Forelimb muscle (tissue), 1 donor: ENCODE measurements at places on chromosomes 3 and 15. TPM values are rescaled to one million over a fixed set of nuclear protein-coding genes. Genes with fewer than 3 reads are reported as not detected.

MITF gene
- polyA plus RNA-seq, result 6.8 TPM

RTP3 gene
- 0.14 TPM for polyA plus RNA-seq

FSIP1 gene
- 0.47 TPM for polyA plus RNA-seq

CPA3 gene
- 1.3 TPM for polyA plus RNA-seq

SLC24A5 gene
- polyA plus RNA-seq, result not detected

STOML1 gene
- polyA plus RNA-seq, result 39.0 TPM

C3orf49 gene
- polyA plus RNA-seq, result 0.22 TPM

IRAK2 gene
- 0.94 TPM for polyA plus RNA-seq

TTLL13 gene
- polyA plus RNA-seq, result 0.20 TPM

SEC61A1 gene
- polyA plus RNA-seq, result 97.1 TPM

GRCh38 chr15:101203029-101203573, 48.7 kb downstream of the CHSY1 start:
- DNase-seq, result no peak

GRCh38 chr15:57432141-57432741, 55.9 kb downstream of the CGNL1 start:
- DNase-seq, result no peak

DNA sequence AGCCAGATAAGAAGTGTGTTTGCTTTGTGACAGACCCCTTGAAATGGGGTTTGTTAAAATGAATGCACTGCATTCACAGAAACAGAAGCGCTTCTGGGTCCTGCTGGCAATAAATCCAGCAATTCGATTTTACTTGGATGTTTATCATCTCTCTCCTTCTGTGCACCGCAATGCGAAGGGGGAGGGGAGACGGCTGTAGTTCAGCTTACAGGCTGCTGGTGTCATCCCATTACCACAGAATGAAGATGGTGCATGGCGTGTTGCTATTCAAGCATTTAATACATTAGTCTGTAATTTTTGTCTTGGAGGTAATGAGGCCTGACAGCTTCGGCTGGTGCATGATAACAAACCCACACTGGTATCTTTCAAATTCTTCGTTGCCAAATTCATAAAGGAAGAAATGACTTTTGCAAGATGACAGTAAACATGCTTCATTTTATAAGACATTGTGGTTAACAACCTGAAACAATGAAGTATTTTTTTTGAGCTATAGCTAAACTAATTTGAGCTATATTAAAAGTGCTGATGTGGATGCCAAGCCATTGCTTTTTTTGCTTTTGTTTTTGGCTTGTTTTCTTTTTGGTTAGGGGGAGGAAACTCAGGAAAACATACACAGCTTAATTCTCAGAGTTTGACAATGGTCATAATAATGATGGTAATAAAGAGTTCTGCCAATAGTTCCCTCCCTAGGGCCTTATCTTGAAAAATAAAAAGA, 418.3 kb downstream of the OTOL1 start:
- DNase-seq, result peak; percentile 61

- no peak for DNase-seq
These were observed 177.9 kb downstream of the TLE3 start for GRCh38 chr15:69919816-69920215.

GRCh38 chr15:86121568-86122225, 42.0 kb downstream of the AGBL1 start:
- no peak for DNase-seq

DNA sequence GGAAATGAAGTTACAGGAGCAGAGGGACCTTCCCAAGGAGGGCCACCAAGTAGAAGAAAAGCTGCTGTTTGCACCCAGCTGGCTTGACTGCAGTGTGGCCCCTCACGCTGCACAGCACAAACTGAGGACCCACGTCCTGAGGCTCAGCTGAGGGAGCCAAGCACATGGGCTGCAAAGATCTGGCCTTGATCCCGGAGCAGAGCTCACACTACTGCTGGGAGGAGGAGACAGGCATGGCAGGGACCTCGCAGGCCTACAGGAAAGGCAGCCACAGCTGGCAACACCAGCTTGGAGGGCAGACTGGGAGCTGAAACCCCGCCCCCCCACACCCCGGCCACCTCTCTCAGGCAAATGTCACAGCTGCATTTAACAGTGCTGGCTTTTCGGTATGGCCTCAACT, 39.7 kb downstream of the KLHL25 start:
- DNase-seq, result no peak

DNA sequence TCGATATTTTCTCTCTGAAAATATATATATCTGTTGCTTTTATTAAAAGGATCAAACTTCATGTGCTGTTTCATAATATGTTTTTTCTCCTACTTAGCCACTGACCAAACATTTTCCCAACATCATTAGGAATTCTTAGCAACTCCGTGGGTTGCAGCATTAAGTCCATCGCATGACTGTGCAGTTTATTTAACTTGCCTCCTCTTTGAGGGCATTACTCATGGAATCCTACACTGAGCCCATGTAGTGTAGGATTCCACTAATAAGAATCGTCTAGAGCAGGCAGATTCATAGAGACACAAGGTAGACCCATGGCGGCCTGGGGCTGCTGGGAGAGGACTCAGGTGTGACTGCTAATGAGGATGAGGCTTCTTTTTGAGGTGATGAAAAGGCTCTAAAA, 49.3 kb downstream of the CMTM6 start:
- no peak for DNase-seq

DNA sequence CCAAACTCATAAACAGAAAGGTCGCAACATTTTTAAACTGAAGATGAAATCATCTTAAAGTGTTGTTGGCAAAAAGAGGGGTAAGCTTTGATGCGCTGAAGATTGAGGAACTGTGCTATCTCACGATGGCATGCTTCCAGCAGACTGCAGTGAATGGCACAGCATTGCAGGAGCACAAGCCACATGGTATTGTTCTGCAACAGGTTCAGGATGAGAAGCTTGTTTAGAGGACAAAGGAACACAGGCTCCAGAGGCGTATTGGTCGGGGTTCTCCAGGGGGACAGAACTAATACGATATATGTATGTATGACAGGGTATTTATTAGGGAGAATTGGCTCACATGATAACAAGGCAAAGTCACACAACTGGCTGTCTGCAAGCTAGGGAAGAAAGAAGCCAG, 13.8 kb upstream of the PLD1 start:
- DNase-seq, result no peak

GRCh38 chr15:35757765-35758164, 211.8 kb upstream of the DPH6 start:
- DNase-seq, result no peak

GRCh38 chr3:37916685-37917084, 55.0 kb downstream of the CTDSPL start:
- no peak for DNase-seq

DNA sequence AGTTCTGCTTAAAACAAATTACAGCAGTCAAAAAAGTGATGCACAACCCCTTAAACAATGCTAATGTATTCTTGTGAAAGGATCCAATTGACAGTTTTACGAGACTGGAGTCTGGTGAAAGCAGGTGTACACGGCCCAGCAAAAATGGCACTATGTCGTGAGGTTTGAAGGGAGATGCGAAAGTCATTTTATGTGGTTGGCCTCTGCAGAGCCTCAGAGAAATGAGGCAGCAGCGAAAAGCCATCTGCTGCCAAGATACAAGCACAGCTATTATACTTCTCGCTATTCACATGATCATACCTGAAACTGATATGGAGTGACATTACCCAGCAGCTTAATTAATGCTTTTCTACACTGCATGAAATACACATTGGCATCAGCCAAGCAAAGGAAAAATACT, 36.4 kb downstream of the MECOM start:
- no peak for DNase-seq

DNA sequence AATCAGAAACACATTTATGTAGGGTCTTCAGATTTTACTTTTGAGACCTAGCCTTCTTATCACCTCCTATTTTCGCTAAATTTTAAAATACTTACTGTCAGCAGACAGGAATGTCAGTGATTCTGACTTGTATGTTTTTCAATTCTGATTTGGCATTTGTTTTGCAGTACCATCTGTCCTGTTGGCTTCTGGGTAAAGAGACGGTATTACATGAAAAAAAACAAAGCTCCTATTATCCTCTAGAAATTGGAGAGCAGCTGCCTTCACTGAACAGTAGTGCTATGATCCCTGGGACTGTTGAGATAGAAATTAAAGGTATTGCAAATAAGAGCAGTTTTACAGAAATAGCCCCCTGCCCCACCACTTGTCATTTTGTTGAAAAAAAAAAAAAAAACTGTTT, 8.4 kb downstream of the ARMC8 start:
- no peak for DNase-seq

GRCh38 chr15:87829332-87830050, 427.0 kb downstream of the NTRK3 start:
- no peak for DNase-seq

DNA sequence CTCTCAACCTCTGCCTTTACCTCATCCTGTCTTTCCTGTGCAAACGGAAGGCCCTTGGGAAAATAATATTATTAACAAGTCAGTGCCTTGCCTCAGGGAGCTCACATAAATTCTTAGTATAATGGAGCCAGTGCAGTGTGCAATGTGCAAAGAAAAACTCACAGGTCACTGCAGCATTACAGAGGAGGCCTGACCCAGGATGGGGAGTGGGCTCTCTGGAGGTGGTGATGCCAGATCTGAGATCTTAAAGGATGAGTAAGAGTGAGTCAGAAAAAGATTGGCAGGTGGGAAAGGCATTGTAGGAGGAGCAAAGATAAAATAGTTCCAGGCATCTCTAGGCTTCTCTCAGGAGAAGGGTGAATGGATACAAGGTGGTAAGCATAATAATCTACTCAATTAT, 185.6 kb upstream of the ADAMTS9 start:
- no peak for DNase-seq

DNA sequence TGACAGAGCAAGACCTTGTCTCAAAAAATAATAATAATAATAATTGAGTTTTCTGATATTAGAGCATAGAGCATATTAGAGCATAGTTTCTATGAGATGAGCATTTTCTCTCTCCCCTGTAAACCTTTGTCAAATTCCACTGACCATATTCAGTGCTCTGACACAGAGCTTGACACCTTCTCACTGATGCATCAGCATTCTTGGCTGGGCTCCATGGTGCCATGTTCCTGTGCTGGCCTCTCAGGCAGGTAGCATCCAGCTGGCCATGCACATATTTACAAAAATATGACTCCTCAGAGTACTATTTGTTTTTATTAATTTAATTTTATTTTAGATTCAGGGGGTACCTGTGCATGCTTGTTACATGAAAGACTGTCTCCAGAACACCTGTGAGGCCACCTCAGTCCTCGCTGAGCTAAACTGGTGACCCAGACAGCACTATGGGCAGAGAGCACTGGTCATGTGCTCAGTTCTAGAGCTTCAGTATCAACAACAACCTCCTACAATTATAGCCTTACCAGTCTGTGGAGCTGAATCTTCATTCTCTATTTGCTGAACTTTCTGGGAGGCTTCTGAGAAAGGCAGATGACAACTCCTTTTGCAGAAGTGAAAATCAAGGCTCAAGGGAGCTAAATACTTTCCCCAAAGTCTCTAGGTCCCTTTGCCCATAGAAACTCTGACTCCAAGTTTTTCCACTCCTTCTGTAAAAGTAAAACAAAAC, 21.6 kb upstream of the SLC28A2 start:
- DNase-seq, result no peak

DNA sequence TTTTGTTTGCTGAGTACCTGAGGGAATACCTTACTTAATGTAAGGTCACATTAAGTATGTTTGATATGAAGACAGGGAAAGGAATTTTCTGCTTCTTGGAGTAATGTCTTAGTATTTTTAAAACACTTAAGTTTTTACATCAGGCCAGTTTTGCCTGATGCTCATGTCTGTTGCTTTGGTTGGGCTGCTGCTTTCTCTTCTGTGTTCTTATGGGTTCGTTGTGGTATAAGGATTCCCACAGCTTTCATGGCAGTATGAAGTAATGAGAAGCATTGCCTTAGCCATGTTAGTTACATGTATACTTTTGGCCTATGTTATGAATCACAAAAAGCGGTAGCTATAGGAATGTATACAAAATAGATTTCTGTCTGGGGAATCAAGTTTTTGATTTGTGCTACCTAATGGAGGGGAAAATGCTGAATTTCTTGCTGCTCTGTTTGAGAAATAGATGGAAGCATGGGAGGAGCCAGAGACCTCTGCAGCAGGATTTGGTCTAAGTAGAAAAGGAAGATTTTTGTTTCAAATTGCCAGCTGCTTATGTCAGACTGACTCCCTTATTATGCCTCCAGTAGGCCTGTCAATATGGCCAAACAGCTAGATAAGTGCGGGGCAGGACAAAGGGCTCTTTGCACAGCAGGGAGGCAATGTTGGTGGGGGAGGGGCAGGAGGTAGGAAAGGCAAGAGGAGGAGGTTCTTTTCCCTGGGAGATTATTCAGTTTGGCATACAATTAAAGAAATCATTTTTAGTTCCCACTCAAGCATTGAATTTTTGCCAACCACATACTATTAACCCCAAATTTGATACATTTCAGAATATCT, 5.2 kb downstream of the SETD5 start:
- no peak for DNase-seq

GRCh38 chr3:149430216-149430615, 44.3 kb upstream of the TM4SF4 start:
- DNase-seq, result no peak

GRCh38 chr3:41362638-41363559, 163.6 kb downstream of the CTNNB1 start:
- no peak for DNase-seq

- no peak for DNase-seq
These were observed 146.6 kb downstream of the TBL1XR1 start for GRCh38 chr3:177050501-177051237.

DNA sequence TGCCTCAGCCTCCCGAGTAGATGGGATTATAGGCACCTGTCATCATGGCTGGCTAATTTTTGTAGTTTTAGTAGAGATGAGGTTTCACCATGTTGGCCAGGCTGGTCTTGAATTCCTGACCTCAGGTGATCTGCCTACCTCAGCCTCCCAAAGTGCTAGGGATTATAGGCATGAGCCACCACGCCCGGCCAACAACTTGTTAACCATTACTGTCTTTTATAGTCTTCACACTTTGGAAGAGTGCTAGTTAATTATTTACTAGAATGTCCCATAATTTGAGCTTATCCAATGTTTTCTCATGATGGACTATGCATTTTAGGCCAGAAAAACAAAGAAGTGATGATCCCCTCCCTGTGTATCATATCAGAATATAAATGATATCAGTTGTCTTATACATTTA, 288.6 kb upstream of the CBLB start:
- no peak for DNase-seq

GRCh38 chr3:186612721-186613636, at the start of gene AHSG:
Gene AHSG, plus strand, starts transcription at chr3:186613060. Its CDS starts 82 bp downstream, at chr3:186613142.
- DNase-seq, result no peak

GRCh38 chr3:107201146-107201545, 176.1 kb upstream of the CCDC54 start:
- DNase-seq, result no peak
